ENCODE measurements at places on chromosomes 1 and 21.

GRCh38 chr1:5793516-5793915, 198.7 kb downstream of the NPHP4 start:
- DNase-seq: no peak

DNA sequence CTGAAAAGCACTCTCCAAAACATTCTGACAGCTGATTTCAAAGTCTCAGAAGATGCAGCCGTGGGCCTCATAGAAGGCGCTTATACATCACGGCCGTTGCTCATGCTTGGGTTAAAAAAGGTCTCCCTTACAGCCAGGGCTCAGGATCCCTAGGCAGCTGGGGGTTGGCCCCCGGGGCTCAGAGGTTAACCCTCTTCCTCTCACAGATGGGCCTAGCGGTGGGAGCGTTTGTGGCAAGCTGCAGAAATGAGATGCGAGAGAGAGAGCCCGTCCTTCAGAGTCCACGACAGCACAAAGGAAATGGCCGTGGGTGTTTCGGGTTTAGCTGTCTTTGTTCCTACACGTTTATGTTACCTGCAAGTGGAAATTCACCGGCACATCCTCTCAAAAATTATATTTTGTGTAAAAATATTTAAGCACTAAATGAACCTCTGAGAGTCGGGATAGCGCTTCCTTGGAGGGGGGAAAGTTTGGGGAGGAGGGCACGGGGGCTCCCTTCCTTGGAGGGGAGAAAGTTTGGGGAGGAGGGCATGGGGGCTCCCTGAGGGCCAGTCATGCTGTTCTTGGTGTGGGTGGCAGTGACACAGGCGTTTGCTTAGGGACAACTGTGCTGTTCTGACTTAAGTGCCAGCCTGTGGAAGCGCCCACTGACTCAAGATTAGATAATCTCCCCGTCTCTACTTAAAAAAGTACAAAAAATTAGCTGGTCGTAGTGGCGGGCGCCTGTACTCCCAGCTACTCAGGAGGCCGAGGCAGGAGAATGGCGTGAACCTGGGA, 20.5 kb upstream of the PRDM15 start:
- no peak for DNase-seq

- no peak for DNase-seq
Measured at GRCh38 chr1:53754484-53755312, 15.7 kb upstream of the GLIS1 start.

GRCh38 chr1:164709126-164709525, 150.1 kb downstream of the PBX1 start:
- DNase-seq: no peak

DNA sequence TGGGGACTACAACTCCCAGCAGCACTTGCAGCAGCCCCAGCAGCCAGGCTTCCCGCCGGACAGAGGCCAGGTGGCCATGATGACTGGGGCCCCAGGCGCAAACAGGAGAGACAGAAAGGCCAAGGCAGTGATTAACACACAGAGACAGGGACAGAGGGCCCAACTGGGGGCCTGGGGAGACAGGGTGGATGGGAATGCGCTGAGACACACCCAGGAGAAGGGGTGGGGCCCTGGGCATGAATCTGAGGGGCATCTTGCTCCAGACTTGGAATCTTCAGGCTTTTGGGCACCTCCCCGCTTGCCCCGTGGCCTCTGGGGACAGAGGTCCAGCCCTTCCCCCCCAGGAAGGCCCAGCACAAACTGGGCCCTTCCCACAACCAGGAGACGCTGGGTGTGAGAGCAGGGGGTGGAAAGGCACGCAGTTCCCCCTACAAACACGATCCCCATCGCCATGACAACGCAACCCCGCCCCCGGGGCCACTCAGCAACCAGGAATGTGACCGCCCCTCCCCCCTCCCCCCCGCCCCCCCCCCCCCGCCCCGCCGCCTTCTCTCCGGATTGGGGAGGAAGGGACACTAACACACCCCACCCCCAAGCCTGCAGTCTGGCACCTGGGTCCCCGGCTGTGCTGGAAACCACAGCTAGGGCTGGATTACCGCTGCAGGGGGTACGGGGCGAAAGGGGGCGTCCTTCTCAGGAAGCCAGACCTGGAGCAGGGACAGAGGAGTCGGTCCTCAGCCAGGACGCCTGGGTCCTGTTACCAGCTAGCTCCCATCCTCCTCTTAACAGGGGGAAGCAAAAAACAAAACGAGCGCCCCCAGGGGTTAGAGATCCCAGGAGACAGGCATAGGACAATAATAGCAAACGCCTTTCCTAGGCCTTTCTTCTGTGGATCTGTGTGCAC, 4.5 kb downstream of the HDGF start:
- no peak for DNase-seq

GRCh38 chr1:198638441-198638840, 399 bp upstream of the PTPRC start:
- DNase-seq: no peak

GRCh38 chr1:154413177-154413783, 8.1 kb downstream of the IL6R start:
- DNase-seq: no peak

GRCh38 chr1:171019971-171020370, 70.7 kb upstream of the FMO3 start:
- DNase-seq: no peak

DNA sequence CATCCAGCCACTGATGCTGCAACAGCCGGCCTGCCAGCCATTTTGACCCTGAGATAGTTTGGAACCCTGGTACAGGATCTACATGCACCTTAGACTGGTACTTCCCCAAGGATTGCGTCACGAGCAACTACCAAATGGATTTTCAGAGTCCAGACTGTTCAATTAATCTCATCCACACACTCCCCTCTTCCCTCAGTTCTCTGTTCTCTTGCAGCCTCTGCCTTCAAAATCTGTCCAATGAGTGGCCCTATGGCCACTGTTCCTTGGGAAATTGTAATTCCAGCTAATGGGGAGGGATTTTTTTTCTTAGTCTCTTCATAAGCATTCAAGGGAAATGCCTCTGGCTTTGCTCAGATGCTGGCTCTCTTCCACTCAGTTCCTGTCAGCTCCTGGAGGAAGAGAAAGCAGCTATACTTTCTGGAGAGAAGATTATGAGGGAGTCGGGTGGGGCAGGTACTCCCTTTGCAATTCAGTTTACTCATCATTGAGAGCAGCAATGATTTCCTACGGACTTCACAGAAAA, 19.8 kb upstream of the UAP1 start:
- no peak for DNase-seq

DNA sequence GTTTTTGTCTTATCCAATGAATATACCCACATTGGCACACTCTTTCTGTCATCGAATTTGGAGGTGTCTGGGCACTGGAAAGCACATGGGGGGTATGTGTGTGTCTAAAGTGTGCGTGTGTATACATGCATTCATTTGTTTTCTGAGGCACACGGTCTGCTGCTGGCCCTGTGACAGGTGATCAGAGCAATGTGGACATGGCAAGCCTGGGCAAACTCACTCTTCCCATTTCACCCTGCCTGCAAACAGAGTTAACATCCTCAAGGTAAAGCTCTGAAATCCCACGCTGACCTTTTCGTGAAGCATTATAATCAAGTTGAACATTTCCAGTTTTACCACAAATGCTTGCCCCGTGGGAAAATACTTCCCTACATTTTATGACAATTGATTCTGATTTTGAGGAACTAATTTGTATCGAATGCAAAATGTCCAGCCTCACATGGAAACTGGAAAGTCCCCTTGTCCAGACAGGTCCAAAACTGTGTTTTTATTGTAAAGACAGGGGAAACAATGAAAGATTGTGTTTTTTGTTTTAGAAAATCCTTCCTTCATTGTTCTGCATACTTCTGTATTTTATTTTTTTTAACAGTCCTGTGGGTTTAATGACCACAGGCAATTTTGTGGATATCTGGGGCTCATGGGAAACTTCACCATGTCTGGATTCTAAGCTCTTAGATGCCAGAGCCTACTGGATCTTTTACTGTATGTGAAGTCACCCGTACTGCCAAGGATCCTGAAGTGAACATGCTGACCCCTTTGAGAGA, 160.9 kb downstream of the PBX1 start:
- DNase-seq: no peak

GRCh38 chr1:7233646-7234470, 448.6 kb downstream of the CAMTA1 start:
- no peak for DNase-seq

GRCh38 chr1:165075725-165076370, 280.7 kb downstream of the LMX1A start:
- DNase-seq: no peak

DNA sequence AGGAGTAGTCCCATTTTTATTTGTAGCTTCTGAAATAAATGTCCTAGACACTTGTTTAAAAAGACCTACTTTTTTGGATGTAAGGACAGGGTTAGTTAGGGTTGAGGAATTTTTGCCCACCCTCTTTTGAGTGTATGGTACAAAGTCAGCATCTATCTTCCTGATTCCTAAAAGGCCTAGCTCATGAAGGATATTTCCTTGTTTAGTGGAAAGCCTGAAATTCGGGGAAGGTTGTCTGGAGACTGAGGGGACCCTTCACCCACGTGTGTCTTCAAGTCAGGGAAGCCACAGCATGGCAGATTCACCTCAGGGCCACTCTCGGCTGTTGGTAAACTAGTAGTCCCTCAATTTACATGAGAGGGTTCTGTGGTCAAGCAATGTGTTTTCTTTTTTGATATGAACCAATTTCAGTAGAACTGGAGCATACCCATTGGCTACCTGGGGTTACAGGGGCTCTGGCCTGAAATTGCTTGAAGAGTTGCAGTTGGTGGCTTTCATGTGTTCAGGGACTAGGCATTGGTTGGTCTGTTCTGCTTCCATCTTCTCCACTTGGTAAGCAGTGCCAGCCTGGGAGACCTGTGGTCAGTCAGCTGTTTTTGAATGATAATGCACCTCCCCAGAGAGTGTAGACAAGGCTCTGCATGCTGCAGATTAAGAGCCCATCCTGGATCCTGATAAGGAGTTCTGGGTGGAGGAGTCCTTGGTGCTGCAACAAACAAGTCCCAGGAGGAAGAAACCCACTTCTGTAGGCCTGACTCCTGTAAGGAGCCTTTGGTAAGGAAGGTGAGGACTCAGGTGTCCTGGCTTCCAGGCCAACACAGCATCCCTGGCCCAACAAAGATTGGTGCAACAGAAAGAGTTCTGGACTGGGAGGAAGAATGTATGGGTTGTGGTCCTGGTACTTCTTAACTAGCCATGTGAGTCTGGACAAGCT, 6.3 kb downstream of the BTG2 start:
- no peak for DNase-seq

GRCh38 chr1:111212634-111213335, 12.3 kb upstream of the DENND2D start:
- no peak for DNase-seq

DNA sequence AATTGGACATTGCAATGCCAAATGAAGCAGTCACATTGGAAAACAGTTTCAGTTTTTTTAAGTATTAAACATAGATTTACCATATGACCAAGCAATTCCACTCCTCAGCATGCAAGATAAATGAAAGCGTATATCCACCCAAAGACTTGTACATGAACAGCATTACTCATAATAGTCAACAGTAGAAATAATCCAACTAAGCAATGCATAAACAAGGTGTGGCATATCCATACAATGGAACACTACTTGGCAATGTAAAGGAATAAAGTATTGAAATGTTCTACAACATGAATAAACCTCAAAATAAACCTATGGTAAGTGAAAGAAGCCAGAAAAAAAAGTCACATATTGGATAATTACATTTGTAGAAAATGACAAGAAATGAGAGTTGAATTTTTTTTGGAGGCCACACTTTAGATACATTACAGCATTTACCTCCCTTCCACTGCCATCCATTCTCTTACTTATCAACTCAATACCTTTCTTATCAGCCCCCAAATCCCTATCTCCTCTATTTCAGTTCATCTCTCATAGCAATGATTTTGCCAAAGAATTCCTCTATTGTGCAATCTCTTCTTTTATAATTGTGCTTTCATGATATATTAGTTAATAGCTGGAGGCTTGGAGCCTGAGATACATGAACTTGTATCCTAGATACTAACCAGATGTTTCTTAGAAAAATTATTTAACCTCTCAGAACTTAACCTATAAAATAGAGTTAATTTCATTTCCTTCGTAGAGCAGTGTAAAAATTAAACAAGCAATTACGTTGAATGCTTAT, 414.2 kb upstream of the C1orf87 start:
- no peak for DNase-seq

DNA sequence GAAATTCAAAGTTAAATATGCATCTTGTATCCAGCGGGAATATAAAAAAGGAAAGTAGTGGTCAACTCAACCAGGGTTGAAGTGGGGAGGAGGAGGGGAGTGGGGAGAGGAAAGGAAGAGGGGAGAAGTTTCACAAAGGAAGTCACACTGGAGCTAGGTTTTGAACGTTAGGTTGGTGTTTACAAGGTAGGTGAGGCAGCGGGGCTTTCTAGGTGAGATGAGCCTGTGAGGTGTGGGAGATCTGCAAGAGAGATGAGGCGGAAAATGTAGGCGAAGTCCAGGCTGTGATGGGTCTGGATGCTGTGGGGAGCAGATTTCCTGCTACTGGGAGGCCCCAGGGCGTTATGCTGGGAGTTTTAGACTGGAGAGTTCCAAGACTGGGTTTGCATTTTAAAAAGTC, 36.1 kb upstream of the IL20 start:
- DNase-seq: no peak

DNA sequence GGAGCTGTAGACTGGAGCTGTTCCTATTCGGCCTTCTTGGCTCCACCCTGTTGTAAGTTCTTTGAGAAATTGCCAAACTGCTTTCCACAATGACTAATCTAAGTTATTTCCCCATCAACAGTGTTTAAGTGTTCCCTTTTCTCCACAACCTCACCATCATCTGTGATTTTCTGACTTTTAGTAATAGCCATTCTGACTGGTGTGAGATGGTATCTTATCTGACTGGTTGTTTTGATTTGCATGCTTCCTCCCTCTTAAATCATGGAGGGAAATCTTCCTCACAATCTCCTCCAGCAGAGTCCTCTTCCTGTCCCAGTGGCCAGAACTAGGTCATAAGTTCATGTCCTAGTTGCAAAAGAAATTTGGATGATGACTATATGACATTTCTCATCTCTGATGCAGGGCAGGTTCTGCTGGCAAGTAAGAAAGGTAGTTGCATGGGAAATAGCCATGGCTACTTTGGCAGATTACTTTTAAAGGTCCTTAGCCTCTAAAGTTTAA, 294.0 kb downstream of the LRRC40 start:
- no peak for DNase-seq

DNA sequence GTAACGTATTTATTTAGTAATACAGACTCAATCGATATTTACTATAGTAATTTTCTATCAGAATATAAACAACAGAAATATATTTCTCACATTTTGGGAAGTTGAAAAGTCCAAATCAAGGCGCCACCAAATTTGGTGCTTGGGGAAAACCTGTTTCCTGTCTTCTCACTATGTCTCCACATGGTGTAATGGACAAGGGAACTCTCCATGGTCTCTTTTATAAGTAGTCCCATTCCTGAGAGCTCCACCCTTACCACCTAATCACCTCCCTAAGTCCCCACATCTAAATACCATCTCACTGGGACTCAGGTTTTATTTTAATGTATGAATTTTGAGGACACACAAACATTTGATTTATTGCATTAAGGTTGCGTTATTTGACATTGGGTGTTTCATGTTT, 848.0 kb downstream of the LTN1 start:
- DNase-seq: no peak

GRCh38 chr1:155307247-155307740, 1.4 kb upstream of the FDPS start:
- no peak for DNase-seq
